Vagina (tissue), 2 donors: ENCODE measurements at places on chromosomes 5 and 9. TPM values are rescaled to one million over a fixed set of nuclear protein-coding genes. Genes with fewer than 3 reads are reported as not detected.

- H3K27me3 ChIP-seq = no peaks in the 10 kb centered on the region
- no peak for DNase-seq
- H3K27ac ChIP-seq = peak overlapping the region; percentile 81
These were observed 10.5 kb upstream of the NDST1 start for GRCh38 chr5:150497274-150497988.

DNA sequence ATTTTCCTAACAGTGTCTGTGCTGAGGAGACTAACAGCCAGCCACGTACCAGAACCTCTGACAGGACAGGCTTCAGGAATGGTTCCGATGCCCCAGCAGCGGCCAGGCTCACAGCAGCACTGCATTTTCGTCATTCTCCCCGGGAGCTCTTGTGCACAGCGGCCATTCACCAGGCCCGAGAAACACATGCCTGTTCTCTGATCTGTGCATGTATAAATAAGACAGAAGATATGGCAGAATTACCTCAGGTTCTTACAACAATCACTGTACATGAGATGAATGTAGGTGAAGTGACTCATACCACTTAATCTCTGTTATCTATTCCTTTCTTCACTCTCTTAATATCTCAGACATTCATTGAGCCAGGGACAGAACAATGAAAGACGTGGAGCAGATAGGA lies 143.0 kb downstream of the FBN2 start:
- no peak overlapping the region for H3K4me3 ChIP-seq
- H3K4me1 ChIP-seq = no peaks in the 10 kb centered on the region
- H3K27ac ChIP-seq = no peak overlapping the region
- H3K27me3 ChIP-seq = no peaks in the 10 kb centered on the region
- no peak for DNase-seq
- no peaks in the 10 kb centered on the region for H3K36me3 ChIP-seq

PCDHA2 gene
- not detected for total RNA-seq

GRCh38 chr5:72621576-72621975 lies 114.4 kb upstream of the ZNF366 start:
- no peak for DNase-seq
- H3K27me3 ChIP-seq = no peaks in the 10 kb centered on the region
- no peaks in the 10 kb centered on the region for H3K36me3 ChIP-seq

NR4A3 gene
- 23.3 TPM for total RNA-seq

DNA sequence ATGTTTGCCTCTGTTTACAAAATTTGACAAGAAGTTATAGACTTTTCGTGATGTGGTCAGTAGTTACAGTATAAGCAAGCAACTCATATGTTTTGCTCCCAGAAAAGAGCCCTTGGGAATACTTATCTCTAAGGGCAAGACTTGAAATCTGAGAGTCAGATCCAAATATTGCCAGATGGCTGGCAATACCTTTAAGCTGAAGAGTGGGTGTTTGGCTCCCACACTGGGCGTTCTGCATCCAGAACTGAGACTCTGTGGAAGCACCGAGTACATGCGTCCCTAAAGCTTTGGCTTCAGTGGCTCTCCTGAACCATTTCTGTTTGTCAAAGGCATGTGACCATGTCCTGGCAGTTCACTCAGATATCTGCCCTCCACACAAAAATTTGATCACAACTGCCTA lies 194.1 kb downstream of the DCP2 start:
- no peaks in the 10 kb centered on the region for H3K27me3 ChIP-seq
- peaks cover 24% of the 10 kb centered on the region for H3K4me1 ChIP-seq
- H3K4me3 ChIP-seq = no peak overlapping the region
- H3K36me3 ChIP-seq = no peaks in the 10 kb centered on the region
- no peak overlapping the region for H3K27ac ChIP-seq
- no peak for DNase-seq

GRCh38 chr5:57550132-57550531 lies 67.5 kb upstream of the ACTBL2 start:
- no peaks in the 10 kb centered on the region for H3K27me3 ChIP-seq
- H3K27ac ChIP-seq = no peak overlapping the region
- no peak overlapping the region for H3K4me3 ChIP-seq
- DNase-seq = no peak
- no peaks in the 10 kb centered on the region for H3K36me3 ChIP-seq

PRDM9 gene
- total RNA-seq = not detected

- H3K4me1 ChIP-seq = peaks cover 16% of the 10 kb centered on the region
- no peak overlapping the region for H3K4me3 ChIP-seq
- no peak for DNase-seq
- H3K27ac ChIP-seq = no peak overlapping the region
- H3K36me3 ChIP-seq = no peaks in the 10 kb centered on the region
These were observed 92.8 kb downstream of the ANKH start for GRCh38 chr5:14778792-14779070.

DNA sequence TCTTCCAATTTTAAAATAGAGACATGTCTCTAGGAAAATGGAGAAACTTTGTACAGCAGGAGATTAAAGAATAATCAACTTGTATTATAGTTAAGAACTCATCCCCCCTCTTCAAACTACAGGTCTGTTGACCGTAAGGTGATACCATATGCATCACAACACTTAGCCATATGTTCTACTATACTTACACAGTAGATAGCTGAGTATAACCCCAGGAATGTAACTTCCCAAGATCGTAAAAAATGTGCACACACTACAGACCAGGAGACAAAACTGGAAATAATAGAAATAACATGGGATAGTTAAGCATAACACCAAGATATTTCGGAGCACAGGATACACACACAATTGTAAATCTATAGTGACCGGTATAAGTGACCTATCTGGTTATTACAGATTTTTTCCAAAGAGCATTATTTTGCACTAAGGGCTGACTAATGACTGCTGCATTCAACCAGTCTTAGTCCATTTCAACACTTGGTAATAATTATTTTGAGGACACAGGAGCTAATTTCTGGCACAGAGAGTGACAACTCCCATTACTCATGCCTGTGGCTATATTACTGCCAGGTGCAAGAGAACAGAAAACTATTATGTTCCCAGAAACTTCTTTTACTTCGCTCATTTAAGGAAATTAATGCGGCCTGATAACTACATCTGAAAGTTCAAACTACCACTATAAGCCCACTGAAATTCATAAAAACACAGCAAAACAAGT lies 15.4 kb upstream of the ZNF622 start:
- H3K4me3 ChIP-seq = no peak overlapping the region
- no peaks in the 10 kb centered on the region for H3K27me3 ChIP-seq
- peaks cover 14% of the 10 kb centered on the region for H3K4me1 ChIP-seq

DNA sequence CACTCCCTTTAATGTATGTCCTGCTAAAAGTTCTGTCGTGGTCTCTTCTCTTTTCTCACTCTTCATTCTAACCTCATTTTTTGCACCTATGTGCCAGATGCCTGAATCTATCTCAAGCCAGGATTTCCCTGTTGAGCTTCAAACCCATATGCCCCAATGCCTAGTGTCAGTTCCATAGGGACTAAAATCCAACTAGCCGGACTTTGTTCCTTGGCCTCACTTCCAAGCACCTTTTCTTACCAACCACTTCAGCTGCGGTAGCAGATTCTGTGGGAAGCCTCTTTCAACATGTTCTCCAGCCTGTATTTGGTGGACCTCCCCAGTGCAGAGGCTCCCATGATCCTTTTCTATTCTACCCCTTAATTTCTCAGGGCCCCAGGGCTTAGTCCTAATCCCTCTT lies 17.5 kb downstream of the C9orf57 start:
- H3K4me3 ChIP-seq = no peak overlapping the region
- no peaks in the 10 kb centered on the region for H3K36me3 ChIP-seq
- DNase-seq = no peak

DNA sequence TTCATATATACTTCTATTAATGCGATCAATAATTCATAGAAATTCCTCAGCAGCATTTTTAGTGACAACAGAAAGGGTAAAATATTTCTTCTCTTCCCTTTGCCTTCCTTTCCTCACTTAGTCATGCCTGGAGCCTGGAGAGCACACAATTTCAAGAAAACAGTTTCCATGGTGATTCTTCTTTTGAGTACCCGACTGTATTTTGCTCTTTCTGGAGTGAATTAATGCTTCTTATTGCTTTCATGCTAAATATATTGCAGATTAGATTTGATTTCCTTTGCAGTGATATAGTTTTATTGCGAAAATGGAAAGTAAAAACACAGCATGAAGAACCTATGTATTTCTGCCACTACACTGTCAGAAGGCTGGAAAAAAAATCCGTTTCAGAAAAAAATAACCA lies 153.5 kb downstream of the PPP2R2B start:
- H3K27me3 ChIP-seq = no peaks in the 10 kb centered on the region
- H3K4me1 ChIP-seq = no peaks in the 10 kb centered on the region
- H3K27ac ChIP-seq = no peak overlapping the region
- no peaks in the 10 kb centered on the region for H3K36me3 ChIP-seq
- H3K4me3 ChIP-seq = no peak overlapping the region
- no peak for DNase-seq

DNA sequence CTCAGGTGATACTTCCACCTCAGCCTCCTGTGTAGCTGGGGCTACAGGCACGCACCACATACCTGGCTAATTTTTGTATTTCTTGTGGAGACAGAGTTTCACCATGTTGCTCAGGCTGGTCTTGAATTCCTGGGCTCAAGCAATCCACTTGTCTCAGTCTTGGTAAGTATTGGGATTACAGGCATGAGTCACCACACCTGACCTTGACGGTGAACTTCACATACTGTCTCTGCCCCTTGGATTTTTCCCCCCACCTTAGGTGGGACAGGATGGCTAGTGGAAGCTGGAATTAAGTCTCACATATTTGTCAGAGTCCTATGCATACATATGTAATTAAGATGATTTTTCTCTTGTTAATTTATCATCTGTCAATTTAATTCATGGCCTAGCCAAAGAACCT lies 20.9 kb upstream of the RFK start:
- H3K36me3 ChIP-seq = no peaks in the 10 kb centered on the region
- H3K27me3 ChIP-seq = no peaks in the 10 kb centered on the region
- no peak overlapping the region for H3K4me3 ChIP-seq
- no peak for DNase-seq

GRCh38 chr9:121987314-121987713 lies 105.8 kb downstream of the TTLL11 start:
- no peak overlapping the region for H3K27ac ChIP-seq
- no peak for DNase-seq
- H3K27me3 ChIP-seq = no peaks in the 10 kb centered on the region
- no peak overlapping the region for H3K4me3 ChIP-seq

- H3K36me3 ChIP-seq = no peaks in the 10 kb centered on the region
- H3K4me1 ChIP-seq = peaks cover 55% of the 10 kb centered on the region
- H3K27ac ChIP-seq = no peak overlapping the region
- H3K4me3 ChIP-seq = no peak overlapping the region
- no peak for DNase-seq
- H3K27me3 ChIP-seq = no peaks in the 10 kb centered on the region
These were observed 23.1 kb downstream of the MAP1B start for GRCh38 chr5:72130351-72130761.

DNA sequence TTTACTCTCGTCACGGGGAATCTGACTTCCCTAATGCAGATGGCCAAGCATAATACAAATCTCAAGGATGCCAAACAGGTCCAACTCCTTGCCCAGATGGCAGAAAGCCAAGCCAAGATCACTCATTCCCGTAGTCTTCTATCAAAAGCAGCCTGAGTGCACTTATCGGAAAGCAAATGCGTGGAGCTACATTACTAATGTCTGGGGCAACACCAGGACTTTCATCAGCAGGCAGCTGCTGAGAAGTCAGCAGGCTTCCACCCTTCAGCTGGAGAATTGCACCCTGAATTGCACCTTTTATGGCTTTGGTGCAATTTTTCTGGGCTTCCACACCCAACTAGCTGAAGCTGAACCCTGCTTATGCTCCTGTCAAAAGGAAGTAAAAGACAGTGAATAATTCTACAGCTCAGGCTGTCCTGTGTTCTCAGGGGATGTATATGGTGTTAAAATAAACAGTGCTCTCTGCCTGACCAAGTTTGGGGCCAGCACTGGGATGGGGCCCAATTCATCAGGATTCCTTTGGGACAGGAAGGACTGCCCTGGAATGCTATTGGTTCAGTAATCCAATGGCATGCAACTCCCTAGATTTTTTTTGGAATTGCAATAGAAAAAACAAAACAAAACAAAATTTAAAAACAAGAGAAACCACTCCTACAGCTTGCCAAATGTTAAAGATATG lies 92.6 kb downstream of the DPYSL3 start:
- peaks cover 10% of the 10 kb centered on the region for H3K4me1 ChIP-seq
- no peaks in the 10 kb centered on the region for H3K27me3 ChIP-seq
- H3K4me3 ChIP-seq = no peak overlapping the region
- H3K36me3 ChIP-seq = no peaks in the 10 kb centered on the region

- no peaks in the 10 kb centered on the region for H3K27me3 ChIP-seq
- H3K4me1 ChIP-seq = peaks cover 35% of the 10 kb centered on the region
- H3K27ac ChIP-seq = no peak overlapping the region
- no peaks in the 10 kb centered on the region for H3K36me3 ChIP-seq
- no peak for DNase-seq
These were observed 32.1 kb downstream of the COL15A1 start for GRCh38 chr9:98975838-98976237.

KCNN2 gene
- total RNA-seq = 3.4 TPM

PRLR gene
- 13.3 TPM for total RNA-seq

TEX48 gene
- total RNA-seq = not detected

PTPRD gene
- total RNA-seq = 10.3 TPM

DNA sequence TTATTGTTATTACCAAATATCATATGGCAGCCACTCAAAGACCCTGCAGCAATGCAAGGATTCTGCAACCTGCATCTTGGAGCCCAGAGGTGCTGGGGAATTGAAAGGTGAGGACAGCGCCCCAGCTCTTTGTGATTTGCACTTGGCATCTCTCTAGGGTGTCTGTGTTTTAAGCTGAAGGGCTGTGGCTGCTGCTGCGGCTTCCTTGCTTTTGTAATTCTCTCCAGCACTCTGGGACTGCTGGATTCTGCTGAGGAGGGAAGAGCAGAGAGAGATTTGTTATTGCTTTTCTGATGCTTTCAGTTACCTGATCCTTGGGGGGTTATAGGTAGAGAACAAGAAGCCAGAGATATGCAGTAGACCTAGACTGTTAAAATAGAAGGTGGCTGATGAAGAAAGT lies 562.4 kb downstream of the EBF1 start:
- H3K27ac ChIP-seq = no peak overlapping the region
- no peaks in the 10 kb centered on the region for H3K4me1 ChIP-seq
- no peaks in the 10 kb centered on the region for H3K36me3 ChIP-seq
- DNase-seq = no peak
- no peak overlapping the region for H3K4me3 ChIP-seq
- no peaks in the 10 kb centered on the region for H3K27me3 ChIP-seq

PCDHB2 gene
- total RNA-seq = 3.4 TPM

GABRA1 gene
- total RNA-seq = not detected
